Activated T-cell treated with anti-CD3 and anti-CD28 coated beads, Interleukin-2, amount 50 U/mL, for 48 hours (primary cell): ENCODE measurements at places on chromosomes 11 and 22.

DNA sequence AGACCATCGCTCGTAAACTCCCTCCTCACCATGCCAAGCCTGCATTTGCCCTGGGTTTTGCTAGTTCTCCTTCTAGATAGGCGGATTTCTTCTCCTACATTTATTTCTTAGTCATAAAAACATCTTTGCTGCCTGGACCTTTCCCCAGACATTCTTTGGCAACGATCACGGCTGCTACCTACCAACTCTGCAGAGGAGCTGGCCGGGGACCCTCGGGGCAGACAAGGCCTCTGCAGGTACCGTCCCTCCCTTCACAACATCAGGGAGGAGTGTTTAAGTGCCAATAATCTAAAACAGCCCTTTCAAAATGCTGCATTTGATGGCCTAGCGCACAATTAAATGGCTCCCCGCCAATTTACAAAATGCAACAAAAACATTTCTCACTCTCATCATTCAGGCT lies 34.4 kb downstream of the BRD1 start:
- DNase-seq, result no peak

- no peak for DNase-seq
Measured at GRCh38 chr11:129331217-129331616, 44.4 kb upstream of the BARX2 start.

DNA sequence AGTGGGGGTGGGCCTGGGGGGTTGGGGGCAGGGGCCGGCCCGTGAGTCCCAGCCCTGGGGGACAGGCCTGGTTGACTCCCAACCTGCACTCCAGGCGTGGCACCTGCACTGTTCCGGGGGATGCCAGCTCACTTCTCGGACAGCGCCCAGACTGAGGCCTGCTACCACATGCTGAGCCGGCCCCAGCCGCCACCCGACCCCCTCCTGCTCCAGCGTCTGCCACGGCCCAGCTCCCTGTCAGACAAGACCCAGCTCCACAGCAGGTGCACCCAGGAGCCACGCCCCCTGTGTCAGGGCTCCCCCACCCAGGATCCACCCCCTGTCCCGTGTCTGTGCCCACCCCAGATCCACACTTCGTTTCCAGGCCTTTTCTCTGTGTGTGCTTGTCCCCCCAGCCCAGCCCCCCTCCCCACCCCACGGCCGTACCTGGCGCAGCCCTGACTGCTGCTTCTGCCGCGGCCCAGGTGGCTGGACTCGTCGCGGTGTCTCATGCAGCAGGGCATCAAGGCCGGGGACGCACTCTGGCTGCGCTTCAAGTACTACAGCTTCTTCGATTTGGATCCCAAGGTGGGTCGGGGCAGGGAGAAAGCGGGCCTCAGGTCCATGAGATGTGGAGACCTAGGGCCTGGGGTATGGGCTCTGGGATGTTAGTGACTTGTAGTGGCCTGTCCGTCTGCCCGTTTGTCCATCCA lies 4.8 kb downstream of the FERMT3 start:
- DNase-seq, result no peak

GRCh38 chr11:36628765-36629244 lies 30.8 kb upstream of the RAG2 start:
- DNase-seq, result no peak

GRCh38 chr22:30744224-30744623 lies 49.5 kb downstream of the OSBP2 start:
- no peak for DNase-seq

DNA sequence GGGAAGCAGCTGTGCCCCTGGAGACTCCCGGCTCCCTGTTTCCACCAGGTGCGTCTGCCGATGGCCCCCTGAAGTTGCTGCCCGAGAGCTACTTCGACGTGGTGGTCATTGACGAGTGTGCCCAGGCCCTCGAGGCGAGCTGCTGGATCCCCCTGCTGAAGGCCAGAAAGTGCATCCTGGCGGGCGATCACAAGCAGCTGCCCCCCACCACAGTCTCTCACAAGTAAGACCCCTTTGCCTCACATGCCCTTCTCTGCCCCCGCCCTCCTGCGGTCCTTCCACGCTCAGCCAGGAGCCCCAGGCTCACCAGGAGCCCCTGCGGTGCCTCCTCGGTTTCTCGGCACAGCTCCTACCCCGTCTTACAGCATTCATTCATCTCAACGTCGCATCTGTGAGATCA lies 25.4 kb downstream of the IGHMBP2 start:
- no peak for DNase-seq

- DNase-seq, result no peak
Measured at GRCh38 chr11:6233984-6234386, 451 bp downstream of the FHIP1B start.

DNA sequence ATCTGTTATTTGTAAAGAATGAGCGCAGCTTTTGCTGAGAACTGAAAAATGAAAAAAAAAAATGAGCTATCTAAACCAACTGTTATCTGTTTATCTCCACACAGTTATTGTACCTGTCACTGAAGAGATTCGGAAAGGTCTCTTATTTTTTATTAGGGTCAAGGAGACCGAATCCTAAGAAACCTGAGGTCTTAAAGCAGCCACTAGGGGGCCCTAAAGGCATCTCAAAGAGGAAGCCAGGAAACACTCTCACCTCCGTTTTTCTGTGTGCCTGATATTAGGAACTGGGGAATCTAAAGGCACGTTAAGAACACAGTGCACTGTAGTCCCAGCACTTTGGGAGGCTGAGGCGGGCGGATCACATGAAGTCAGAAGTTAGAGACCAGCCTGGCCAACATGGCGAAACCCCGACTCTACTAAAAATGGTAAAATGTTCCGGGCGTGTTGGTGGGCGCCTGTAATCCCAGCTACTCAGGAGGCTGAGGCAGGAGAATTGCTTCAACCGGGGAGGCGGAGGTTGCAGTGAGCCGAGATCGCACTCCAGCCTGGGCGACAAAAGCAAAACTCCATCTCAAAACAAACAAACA lies 3.5 kb upstream of the LARGE1 start:
- peak; percentile 27 for DNase-seq

- no peak for DNase-seq
Measured at GRCh38 chr11:105230586-105230985, 91.0 kb upstream of the CARD18 start.

- no peak for DNase-seq
Measured at GRCh38 chr11:86374586-86374985, at the start of gene CCDC81. Gene CCDC81, plus strand, starts transcription at chr11:86374887. Its CDS starts 277 bp downstream, at chr11:86375164.

DNA sequence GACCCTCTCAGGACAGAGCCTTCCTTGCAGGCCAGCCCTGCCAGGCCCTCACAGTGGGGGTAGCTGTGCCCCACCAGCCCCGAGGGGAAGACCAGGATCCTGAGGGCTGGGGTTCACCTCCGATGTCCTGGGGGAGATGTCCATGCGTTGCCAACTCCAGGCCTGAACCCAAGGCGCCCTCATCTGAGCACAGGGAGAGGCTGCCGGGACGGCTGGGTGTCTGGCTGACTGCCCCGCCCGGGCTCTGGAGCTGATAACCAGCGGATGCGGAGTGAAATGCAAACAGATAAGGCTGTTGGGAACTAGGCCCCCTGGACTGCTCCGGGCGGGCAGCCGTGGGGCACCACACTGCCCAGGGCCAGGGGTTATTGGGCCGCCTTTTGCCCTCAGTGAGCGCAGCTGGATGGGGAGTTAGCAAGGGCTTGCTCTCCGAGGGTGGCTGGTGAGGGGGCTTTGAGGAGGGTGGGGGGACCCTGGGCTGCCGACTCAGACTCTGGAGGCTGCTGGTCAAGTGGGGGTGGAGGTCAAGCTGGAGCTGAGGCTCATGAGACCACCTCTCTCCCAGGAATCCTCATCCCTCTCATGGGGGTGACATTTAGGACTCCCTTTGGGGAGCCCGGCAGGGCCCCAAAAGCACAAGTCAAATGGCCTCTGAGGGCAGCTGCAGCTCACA lies 5.6 kb upstream of the MUC6 start:
- DNase-seq, result no peak

DNA sequence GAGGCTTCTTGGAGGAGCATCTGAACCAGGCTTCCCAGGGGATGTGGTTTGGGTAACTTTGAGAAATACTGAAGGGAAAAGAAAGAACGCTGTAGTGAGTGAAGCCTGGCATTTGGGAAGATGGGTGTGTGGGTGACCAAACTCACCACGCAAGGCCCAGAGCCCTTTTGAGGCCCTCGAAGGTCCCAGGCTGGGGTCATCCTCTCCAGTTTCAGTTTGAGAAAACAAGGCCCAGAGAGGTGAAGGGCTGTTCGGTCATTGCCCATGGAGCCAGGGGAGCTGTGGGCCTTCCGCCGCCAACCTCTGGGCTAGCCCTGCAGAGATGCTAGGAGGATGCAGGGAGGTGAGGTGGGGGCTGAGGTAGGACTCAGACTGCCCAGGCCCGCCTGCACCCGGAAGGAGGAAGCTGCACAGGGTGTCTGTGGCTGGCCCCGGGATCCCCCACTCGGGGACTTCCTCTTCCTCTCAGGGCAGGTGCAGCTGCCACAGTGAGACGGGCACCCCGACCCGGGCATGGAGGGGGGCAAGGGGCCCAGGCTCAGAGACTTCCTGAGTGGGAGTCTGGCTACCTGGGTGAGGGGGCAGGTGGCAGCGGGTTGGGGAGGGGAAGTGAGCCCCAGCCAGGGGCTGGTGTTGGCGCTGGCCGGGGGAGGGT lies at the start of gene CCDC88B:
Gene CCDC88B, plus strand, starts transcription at position 451 of the 655 bp plus-strand sequence. Its CDS starts 63 bp downstream, at position 514.
- peak; percentile 88 for DNase-seq

- peak; percentile 59 for DNase-seq
Measured at GRCh38 chr22:31944700-31945442, 536 bp downstream of the YWHAH start.

- no peak for DNase-seq
Measured at GRCh38 chr11:33063326-33063881, 24.0 kb downstream of the TCP11L1 start.

GRCh38 chr11:63663809-63664208 lies 7.4 kb downstream of the ATL3 start:
- no peak for DNase-seq

- DNase-seq, result no peak
Measured at GRCh38 chr11:125443767-125444311, 52.2 kb downstream of the FEZ1 start.

DNA sequence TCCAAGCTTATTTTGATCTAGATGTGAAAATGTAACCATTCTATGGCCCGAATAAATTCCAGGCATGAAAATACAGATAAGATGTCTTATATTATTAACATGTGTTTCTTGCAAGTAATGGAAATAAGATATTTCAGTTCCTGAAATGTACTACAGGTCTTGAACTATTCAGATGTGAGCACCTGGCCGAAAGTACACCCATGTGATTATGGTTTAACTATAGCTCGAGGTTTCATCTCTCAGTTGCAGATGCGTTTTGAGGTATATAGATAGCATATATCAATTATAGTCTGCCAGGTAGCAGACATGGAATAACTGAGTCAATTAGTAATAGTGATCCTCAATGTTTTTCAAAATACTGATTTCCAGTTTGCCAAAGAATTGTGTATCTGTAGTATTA lies 68.3 kb downstream of the DDIAS start:
- DNase-seq, result no peak

- DNase-seq, result no peak
Measured at GRCh38 chr11:6151117-6151516, 19.0 kb downstream of the OR52B2 start.

DNA sequence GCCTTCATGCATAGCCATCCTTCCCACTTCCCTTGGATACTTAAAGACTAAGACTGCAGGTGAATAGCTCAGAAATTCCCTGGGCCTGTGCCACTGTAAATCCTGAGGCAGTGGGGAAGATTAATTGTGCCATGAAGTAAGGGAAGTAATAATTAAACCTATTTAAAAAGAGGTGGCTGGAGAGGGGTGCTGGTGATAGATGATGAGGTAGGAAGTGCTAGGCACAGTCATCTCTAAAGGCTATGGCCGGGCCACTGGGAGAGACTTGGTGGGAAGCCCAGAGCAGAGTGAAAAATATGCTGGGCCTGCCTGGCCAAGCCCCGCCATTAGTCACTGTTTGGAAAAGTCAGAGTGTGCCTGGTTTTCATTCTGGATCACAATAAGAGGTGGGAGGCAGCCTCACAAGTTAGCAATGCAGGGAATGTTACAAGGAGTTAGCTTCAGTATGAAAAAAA lies 197.2 kb upstream of the PITPNB start:
- no peak for DNase-seq

DNA sequence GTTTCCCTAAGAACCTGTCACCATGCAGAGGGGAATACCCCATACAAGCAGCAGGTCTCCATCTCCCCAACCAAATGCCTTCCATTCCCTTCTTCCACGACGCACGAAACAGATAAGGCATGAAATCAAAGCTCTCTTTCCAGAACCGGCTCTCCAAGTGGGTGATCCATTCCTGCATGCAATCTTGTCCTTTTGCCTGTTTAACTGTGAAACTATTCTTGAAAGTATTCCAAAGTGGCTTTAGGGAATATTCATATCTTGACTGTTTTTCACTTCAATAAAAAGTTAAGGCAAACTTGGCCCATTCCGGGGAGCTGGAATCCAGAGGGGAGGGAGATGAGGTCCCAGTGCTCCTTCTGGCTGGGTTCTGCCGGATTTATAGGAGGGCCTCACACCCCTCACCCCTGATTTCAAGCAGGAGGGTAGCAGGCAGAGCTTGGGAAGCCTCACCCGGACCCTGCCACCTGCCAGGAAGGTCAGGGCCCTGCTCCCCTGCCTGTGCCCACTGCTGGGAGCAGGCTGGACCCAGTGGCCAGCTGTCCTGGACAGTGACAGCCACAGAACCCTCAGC lies 60.9 kb downstream of the SCGB1A1 start:
- DNase-seq, result no peak

DNA sequence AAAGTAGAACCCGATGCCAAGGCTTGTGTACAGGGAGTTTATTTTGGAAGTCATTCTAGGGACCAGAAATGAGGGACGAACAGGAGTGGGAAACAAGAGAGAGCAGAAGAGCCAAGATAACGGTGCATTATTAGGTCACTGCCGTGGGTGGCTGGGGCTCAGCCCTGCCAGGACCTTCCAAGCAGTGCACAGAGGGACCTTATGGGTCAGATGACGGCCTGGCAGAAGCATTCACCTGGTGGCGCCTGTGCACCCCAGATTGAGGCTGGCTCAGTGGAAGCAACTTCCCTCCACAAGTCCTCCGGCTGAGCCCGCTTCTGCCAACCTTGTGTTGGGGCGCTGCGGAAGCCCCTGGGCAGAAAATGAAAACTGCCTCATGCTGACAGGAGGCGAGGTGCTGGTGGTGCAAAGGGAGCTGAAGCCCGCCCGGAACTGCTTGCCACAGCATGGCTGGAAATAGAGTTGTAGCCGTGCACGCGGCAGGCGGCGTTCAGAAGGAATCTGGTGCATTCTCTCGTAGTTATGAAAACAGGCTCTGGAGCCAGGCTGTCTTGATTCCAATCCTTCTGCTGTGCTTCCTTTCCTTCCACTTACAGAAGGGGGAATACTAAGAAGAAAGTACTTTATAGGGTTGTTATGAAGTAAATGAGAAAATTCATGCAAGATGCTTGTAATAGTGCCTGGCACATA lies 22.2 kb upstream of the TP53I11 start:
- DNase-seq, result no peak
